ENCODE measurements at places on chromosomes 4 and X.

- no peak for DNase-seq
These were observed 10.0 kb upstream of the LNX1 start for GRCh38 chr4:53601251-53601764.

DNA sequence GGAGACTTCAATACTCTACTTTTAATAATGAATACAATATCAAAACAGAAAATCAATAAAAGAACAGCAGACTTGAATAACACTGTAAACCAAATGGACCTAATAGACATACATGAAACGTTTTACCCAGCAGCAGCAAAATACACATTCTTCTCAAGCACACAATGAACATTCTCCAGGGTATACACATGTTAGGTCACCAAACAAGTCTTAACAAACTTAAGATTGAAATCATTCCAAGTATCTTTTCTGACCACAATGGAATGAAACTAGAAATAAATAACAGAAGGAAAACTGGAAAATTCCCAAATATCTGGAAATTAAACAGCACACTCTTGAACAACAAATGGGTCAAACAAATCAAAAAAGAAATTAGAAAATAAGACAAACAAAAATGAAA, 145.0 kb upstream of the CT83 start:
- DNase-seq, result no peak

GRCh38 chr4:110196871-110197528, 1.4 kb downstream of the ELOVL6 start:
- no peak for DNase-seq

DNA sequence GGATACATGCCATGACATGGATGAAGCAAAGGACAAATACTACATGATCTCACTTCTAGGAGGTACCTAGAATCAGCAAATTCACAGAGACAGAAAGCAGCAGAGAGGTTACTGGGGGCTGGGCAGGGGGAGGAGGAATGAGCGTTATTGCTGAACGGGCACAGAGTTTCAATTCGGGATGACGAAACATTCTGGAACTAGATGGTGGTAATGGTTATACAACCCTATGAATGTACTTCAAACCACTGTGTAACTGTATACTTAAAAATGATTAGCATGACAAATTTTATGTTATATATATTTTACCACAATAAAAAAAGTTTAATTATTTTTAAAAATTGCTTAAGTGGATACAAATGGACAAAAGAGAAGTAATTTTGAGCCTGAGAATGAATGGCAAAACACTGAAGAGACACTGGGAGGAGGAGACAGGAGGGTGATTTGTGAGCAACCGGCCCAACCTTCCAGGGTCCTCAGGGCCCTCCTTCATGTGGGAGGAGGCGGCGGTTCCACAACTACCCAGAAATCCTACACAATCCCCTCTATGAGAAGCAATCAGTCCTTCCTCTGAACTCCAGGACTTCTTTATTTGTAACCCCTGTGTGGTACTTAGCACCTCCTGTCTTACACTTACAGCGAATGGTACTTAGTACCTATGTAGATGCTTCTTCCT, 14.1 kb downstream of the ACSL1 start:
- DNase-seq, result no peak

- no peak for DNase-seq
These were observed 10.2 kb downstream of the TIGD2 start for GRCh38 chr4:89121387-89122068.

DNA sequence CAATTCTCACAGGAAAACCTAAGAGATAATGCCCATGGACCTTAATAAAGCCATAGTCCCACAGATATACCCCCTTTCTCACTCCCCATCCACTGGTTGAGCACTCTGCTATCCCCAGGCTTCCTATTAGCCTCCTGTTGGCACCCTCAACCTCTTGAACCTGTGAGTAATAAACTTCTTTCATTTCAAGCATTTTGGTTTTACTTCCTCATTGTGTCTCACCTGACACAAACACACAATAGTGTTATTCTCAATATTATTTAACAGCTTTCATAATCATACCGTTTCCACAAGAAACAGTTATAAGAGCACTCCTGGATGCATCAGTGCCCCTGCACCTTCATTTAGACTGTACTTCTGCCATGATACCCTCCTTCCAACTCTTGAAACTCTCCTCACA, 56.8 kb downstream of the TRPC5 start:
- no peak for DNase-seq

Data from vagina (tissue), 2 donors.